ENCODE measurements at places on chromosomes 7 and 10.

GRCh38 chr7:93212881-93213280 is 13.4 kb downstream of the HEPACAM2 start:
- DNase-seq = no peak

DNA sequence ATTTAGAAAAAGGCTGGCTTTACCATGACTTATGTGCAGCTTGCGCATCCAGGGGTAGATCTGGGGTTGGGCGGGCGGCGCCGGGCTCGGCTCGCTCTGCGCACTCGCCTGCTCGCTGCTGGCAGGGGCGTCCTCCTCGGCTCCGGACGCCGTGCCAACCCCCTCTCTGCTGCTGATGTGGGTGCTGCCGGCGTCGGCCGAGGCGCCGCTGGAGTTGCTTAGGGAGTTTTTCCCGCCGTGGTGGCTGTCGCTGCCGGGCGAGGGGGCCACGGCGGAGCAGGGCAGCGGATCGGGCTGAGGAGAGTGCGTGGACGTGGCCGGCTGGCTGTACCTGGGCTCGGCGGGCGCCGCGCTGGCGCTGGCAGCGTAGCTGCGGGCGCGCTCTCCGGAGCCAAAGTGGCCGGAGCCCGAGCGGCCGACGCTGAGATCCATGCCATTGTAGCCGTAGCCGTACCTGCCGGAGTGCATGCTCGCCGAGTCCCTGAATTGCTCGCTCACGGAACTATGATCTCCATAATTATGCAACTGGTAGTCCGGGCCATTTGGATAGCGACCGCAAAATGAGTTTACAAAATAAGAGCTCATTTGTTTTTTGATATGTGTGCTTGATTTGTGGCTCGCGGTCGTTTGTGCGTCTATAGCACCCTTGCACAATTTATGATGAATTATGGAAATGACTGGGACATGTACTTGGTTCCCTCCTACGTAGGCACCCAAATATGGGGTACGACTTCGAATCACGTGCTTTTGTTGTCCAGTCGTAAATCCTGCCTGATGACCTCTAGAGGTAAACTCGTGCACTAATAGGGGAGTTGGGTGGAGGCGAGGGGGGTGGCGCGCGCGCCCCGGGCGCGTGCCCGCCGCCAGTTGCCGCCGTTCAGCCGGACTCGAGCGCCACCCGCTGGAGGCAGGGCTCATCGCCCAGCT is at the start of gene HOXA5:
Gene HOXA5 (minus strand): TSS at position 659 of the 927 bp plus-strand sequence. CDS start 74 bp downstream, at position 585.
- no peak for DNase-seq

GRCh38 chr7:142108728-142109505 is 2.6 kb upstream of the MGAM2 start:
- no peak for DNase-seq

DNA sequence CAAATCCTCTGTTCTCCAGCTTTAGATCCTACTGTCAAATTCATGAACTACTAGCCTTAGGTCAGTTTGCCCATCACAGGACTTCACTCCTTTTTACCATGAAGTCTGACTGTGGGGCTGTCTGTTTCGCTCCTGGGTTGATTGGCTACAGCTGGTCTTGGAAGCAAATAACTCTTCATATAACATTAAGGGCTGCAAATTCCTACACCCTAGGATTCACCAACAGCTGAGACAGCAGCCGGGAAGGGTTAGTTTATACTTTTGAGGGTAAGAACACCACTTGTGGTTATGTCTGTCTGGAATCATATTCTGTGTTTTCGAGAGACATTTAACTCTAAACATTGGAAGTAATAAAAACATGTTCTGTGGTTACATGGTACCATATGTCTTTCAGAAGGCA is 55.9 kb upstream of the KIAA1217 start:
- no peak for DNase-seq

GRCh38 chr7:68478326-68478725 is 1119.9 kb upstream of the AUTS2 start:
- DNase-seq = no peak

DNA sequence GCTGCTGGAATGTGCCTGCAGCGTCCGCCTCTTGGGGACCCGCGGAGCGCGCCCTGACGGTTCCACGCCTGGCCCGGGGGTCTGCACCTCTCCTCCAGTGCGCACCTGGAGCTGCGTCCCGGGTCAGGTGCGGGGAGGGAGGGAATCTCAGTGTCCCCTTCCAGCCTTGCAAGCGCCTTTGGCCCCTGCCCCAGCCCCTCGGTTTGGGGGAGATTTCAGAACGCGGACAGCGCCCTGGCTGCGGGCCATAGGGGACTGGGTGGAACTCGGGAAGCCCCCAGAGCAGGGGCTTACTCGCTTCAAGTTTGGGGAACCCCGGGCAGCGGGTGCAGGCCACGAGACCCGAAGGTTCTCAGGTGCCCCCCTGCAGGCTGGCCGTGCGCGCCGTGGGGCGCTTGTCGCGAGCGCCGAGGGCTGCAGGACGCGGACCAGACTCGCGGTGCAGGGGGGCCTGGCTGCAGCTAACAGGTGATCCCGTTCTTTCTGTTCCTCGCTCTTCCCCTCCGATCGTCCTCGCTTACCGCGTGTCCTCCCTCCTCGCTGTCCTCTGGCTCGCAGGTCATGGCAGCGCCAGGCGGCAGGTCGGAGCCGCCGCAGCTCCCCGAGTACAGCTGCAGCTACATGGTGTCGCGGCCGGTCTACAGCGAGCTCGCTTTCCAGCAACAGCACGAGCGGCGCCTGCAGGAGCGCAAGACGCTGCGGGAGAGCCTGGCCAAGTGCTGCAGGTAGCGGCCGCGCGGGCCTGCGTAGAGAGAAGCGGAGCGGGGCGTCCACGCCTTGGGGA is 645 bp downstream of the SLC26A4 start:
- DNase-seq = no peak

DNA sequence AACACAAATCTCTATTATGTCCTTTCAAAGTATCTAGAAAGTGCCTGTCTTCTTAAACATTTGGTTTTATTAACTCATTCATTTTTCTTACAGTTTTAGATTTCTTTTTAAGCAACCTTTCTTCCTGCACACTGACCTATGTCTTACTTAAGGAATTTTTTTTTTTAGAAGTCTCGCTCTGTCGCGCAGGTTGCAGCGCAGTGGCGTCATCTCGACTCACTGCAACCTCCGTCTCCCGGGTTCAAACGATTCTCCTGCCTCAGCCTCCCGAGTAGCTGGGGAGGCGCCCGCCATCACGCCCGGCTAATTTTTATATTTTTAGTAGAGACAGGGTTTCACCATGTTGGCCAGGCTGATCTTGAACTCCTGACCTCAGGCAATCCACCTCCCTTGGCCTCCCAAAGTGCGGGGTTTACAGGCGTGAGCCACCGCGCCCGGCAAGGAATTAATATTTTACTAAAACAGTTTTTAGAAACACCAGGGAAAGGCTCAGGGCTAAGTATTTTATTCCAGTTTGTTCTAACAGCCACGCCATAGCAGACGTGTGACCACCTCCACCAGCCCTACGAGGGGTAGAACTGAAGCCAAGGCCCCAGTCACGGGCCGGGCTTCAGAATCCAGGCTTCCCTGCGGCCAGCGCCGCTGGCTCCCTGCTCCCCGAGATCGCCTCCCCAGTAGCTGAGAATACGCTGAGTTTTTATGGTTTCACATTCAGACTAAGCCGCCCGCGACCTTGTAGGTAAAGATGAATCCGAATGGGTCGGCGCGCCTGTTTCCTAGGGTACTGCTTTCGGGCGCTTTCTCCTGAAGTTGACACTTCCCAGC is 941 bp upstream of the LUC7L2 start:
- no peak for DNase-seq

DNA sequence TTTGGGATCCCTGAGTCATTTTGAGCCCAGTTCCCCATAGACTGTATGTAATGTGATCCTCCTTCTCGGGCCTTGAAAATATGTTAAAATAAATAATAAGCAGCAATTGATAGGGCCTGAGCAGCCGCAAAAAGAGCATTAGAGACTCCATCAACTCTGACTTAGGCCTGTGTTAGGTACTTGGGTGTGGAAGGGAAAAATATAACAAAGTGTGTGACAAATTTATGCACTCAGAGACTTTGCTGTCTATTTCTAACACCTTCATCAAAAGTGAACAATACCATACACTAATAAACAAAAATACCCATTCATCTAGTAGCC is 31.4 kb upstream of the HABP2 start:
- DNase-seq = no peak

DNA sequence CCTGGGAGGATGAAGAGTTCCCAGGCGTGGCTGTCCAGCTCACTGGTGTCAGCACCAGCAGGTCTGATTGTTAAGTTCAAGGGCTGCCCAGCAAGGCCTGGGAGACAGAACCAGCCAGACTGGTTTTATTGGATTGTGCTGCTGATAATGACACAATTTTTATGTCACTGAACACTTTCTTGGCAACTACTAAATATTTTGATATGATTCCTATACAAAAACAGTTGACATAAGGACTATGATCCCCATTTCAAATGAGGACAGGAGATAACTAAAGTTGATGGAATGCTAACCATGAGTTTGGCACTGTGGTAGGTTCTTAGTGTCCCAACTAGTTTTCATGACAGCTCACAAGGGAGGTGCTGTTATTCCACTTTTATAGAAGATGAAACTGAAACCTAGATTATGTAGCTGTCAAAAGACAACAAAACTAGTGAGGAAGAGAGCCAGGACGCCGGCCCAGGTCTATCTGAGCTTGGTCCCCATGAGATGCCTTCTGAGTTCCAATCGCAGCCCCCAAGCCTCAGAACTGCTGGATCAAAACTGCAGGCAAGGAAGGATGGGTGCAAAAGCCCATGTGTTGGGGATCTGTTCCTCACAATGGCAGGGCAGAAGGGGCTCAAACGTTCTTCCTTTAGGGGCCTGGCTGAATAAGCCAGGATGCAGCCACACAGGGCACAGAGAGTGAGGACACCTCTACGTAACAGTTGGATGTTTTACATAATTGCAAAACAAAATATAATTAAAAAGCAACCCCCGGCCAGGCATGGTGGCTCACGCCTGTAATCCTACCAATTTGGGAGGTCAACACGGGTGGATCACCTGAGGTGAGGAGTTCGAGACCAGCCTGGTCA is 52.8 kb downstream of the COBL start:
- no peak for DNase-seq

- no peak for DNase-seq
Observed at GRCh38 chr7:74028321-74028838, 407 bp downstream of the ELN start.

DNA sequence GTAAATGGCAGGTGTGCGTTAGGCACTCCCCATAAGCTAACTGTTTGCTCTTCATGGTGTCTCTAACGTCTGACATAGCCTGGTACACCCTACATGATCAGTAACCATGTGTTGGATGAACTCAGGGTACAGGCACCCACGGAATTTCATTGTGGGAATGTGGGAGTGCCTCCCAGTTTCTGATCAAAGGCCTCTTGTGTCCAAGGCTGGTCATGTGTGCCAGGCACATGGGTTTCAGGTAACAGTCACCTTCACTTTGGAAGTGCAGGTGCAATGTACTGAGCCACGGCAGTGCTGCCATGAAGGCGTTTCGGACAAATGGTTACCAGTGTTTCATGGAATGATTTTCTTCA is 298.3 kb downstream of the DNAJB6 start:
- DNase-seq = no peak

DNA sequence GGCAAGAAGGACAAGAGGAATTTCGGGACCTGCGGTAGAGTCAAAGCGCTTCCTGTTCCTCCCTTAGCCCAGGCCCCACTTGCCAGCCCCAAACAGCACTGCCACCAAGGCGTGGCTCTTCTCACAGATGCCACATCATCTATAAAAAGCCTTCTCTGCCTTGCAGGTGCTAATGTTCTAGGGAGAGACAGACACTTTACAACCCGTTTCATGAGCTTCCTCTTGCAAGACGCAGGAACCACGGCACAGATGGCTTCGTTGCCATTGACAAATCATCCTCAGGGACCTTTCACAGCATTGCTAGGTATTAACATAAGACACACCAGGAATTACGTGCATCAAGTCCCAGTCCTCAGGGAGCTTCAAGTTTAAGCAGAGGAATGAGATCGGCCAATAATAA is 180.9 kb downstream of the JCAD start:
- no peak for DNase-seq

- no peak for DNase-seq
Observed at GRCh38 chr7:131924857-131925256, 368.4 kb upstream of the PODXL start.

DNA sequence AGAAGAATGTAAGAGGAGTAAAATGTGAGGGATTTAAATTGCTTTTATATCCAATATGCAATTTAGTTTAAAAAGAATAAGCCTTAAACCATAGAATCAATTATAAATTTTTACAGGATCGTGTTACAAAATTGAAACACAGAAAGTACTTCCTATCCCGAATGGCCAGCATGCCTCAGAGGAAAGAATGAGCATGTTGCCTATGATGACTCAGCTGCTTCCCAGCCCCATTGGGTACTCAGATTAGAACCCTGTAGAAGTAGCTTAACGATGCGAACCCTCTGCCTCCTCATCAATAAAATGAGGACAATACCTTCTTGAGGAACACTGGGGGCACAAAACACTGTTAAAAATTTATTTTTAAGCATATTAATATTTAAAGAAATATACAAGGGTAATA is 113.4 kb upstream of the CDK1 start:
- DNase-seq = no peak

DNA sequence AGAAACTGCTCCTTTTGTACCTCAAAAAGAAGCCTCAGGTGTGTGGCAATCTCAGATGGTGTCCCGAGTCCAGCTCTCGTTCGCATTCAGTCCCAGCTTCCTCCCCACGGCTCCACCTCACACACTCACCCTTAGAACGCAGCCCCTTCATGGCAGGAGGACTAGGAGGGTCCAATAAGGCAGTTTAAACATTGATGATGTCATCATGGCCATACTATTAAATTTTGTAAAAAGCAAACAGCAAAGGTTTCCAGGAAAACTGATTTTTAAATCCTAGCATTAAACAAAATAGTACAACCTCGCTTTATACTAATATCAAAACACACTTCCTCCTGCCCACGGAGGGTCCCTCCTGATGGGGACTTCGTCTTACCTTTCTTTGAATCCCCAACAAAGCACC is 133.0 kb downstream of the ADAM12 start:
- DNase-seq = no peak

GRCh38 chr7:29649028-29649716 is 85.5 kb downstream of the PRR15 start:
- DNase-seq = no peak

DNA sequence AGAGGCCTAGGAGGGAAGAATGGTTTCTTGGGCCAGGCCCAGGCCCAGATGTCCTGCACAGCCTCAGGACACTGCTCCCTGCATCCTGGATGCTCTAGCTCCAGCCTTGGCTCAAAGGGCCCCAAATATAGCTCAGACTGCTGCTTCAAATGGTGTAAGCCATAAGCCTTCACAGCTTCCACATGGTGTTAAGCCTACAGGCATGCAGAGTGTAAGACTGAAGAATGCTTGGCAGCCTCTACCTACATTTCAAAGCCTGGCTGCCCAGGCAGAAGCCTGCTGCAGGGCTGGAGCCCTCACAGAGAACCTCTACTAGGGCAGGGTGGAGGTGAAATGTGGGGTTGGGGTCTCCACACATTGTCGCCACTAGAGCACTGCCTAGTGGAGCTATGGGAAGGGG is 118.1 kb downstream of the TPK1 start:
- DNase-seq = no peak

DNA sequence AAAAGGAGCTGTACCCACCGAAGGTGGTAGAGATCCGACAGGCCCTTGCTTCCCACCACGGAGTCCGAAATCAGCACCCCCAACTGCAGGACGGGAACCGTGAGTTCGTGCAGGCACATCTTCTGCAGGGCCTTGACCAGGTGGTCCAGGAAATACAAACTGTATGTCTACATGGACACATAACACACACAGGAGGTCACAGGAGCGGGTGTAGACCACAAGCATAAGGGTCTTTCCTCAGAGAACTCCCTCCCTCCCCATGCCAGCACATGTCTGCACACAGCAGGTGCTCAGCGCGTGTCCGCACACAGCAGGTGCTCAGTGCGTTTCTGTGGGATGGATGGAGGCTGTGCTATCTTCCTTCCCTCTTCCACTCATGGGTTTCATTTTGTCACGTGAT is 69.7 kb downstream of the CFAP46 start:
- DNase-seq = no peak

- no peak for DNase-seq
Observed at GRCh38 chr7:157565981-157566630, 229.3 kb downstream of the DNAJB6 start.
